Astrocyte (in vitro differentiated cells and primary cell): ENCODE measurements at places on chromosomes 6 and 20.
A peak's percentile ranks its signal among the peaks of the same experiment; 100 is the strongest.

GRCh38 chr6:27593861-27594260 lies 121.0 kb upstream of the ZNF184 start:
- DNase-seq, result no peak

- peak; percentile 36 for DNase-seq
Observed at GRCh38 chr6:82246802-82247504, 591 bp downstream of the IBTK start.

DNA sequence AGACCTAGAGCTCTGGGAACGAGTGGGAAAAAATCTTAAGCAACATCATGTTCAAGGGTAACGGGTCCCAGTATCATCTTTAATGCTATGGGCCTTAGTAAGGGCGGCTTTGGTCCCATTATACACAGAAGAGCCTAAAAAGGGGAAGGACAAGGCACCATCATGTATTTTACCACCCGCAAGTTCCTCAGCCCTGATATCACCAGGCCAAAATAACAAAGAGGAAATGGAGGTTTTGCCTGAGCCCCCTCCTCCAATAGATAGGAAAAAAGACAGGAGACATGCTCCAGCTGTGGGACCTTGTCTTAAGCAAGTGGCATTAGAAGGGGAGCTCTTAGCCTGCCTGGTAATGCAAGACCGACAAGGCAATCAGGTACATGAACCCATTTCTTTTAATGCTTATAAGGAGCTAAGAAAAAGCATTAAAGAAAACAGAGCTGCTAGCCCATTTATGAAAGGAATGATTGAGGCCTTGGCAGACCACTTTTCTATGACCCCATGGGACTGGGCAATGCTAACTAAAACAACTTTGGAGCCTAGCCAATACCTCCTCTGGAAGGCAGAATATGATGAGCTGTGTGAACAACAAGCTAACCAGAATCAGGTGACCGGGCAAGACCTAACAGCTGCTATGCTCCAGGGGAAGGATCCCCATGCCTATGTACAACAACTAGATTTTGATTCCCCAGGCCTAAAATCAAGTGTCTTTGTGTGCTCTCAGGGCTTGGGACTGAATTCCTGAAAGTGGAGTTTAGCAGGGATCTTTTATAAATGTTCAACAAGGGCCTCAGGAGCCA lies 23.2 kb downstream of the HLA-DPA1 start:
- no peak for DNase-seq

DNA sequence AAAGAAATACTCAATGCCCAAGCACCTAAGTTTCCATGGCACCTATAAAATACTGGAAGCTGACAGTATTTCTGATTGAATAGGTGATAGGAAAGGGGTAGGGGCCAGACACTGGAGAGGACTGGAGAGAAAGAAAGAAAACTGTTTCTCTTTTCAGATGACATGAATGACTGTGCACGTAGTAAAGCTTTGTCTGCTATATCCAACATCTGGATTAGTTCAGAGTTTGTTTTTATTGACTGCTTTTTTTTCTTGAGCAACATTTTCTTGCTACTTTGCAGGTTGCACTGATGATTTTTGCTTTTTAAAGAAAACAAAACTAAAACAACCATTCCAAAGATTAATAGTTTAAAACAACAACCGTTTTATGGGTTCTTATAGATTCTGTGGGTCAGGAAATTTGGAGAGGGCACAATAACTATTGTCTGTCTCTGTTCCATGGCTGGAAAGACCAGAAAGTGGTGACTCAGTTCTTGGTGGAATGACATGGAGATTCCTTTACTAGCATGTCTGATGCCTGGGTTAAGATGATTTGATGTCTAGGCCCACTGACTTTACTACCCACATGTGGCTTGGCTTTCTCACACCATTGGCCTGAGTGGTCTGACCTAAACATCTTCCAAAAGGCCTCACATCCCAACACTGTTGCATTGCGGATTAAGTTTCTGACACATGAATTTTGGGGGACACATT lies 12.2 kb upstream of the LRP11 start:
- DNase-seq, result no peak

- peak; percentile 80 for DNase-seq
Observed at GRCh38 chr6:24931718-24932691, 3.8 kb downstream of the RIPOR2 start.

DNA sequence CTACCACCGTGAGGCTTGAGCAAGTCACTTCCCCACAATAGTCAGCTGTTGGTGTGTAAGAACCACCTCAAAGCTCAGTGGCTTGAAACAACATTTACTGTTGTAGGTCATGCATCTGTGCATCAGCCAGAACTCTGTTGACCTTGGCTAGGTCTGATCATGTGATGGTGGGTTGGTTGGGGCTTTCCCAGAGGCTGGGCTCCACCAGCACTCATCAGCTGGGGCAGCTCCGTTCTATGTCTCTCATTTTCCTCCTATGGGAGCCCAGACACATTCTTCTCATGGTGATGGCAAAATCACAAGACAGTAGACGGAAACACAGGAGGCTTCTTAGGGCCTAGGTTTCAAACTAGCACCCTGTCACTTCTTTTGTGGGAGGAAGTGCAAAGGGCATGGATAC lies 42.8 kb upstream of the PSMF1 start:
- no peak for DNase-seq

DNA sequence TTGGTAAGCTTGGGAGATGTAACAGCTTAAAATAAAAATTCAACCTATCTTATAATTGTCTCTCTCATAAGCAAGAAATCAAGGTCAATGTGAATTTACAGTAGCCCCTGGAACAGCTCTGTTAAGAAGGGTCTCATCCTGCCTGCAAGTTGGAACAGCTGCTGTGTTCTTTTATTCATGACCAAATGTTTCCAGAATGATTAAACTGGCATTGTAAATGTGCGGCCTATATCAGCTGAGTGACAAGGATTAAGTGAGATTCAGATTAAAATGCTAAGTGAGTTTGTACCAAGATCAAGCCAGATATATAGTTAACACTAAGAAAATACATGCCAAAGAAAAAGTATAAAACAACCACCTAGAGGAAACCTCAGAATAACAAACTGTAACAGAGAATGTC lies 45.3 kb upstream of the NRSN1 start:
- DNase-seq, result no peak

DNA sequence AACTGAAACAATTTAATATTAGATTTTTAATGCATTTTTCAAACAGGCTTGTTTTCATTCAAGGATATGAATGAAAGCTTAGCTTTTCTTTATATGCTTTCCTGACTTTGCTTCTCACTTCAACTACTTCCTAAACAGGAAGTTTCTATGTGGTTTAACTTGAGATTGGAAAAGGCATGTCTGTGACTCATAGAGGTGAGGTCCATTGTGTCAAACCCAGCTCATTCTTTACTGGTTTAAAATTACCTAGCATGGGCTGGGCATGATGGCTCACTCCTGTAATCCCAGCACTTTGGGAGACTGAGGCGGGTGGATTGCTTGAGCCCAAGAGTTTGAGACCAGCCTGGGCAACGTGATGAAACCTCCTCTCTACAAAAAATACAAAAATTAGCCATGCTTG lies 34.4 kb downstream of the EFHC1 start:
- DNase-seq, result peak; percentile 73

- DNase-seq, result peak; percentile 83
Observed at GRCh38 chr20:12053353-12053752, 135.7 kb downstream of the BTBD3 start.

- no peak for DNase-seq
Observed at GRCh38 chr6:5809450-5809849, 197.3 kb downstream of the NRN1 start.

DNA sequence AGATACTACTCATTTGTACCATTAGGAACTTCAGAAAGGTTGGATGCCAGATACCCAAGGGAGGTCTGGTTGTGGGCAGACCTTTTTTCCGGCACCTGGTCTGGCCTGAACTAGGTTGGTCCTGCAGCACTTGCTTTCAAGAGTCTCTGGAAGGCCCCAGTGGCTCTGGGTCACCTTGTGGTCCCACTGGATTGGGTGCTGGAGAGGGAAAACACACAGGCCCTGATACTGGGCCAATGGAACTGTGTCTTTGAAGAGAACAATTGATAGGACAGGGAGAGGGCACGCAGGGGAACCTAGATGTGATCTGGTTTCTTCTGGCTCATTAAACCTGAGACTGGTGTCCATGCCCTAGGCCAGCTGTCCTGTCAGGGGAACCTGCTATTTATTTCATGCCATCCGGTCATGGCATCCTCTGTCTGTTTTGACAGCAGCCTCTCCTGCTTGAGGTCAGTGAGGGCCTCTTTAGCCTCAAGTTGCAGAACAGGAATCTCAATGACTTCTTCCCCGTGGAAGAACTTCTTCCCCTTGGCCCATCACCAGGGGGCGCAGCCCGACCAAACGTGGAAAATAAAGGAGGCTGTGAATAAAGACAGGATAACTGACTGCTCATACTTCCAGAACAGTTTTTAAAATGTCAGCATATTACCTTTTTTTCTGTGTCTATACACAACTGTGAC lies 25.0 kb downstream of the TAF8 start:
- DNase-seq, result peak; percentile 49

- DNase-seq, result no peak
Observed at GRCh38 chr20:45300961-45301360, 5.7 kb upstream of the RBPJL start.

- peak; percentile 48 for DNase-seq
Observed at GRCh38 chr6:44221291-44221960, 2.0 kb upstream of the SLC29A1 start.

DNA sequence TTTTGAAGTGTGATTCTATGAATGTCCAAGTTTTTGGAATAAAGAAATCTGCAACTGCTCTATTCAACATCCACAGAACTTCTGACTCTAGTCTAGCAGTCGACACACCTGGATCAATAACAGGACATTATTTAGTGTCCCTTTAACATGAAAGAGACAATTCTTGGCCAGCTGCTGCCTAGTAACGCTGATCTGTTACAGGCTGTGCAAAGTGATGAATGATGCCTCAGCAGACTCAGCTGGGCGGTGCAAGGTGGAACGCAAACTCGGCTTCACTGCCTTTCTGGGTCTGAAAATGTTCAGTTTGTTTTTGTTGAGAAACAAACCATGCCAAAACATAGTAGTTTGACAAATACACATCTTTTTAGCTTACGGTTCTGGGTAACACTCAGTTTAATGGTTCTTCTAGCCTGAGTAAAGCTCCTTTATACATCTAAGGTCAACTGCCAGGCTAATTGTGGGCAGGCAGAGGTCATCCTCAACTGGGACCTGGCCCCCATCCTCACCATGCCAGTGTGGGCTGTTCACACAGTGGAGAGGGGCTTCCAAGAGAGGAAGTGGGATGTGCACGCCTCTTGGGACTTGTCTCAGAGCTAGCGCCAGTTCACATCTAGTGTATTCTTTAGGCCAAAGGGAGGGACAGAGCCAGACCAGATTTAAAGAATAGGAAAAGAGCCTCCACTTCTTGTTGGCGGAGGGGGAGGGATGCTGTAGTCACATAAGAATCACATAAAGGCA lies 879.7 kb downstream of the QKI start:
- no peak for DNase-seq
